Stimulated activated naive CD8-positive, alpha-beta T cell treated with anti-CD3 and anti-CD28 coated beads, Interleukin-15, amount 100 ng/mL, for 72 hours (primary cell): ENCODE measurements at places on chromosomes 1 and 21.

GRCh38 chr1:53025769-53026112 lies 36.3 kb upstream of the PODN start:
- no peak for DNase-seq

- DNase-seq = no peak
Observed at GRCh38 chr1:211894312-211894711, 63.7 kb upstream of the LPGAT1 start.

DNA sequence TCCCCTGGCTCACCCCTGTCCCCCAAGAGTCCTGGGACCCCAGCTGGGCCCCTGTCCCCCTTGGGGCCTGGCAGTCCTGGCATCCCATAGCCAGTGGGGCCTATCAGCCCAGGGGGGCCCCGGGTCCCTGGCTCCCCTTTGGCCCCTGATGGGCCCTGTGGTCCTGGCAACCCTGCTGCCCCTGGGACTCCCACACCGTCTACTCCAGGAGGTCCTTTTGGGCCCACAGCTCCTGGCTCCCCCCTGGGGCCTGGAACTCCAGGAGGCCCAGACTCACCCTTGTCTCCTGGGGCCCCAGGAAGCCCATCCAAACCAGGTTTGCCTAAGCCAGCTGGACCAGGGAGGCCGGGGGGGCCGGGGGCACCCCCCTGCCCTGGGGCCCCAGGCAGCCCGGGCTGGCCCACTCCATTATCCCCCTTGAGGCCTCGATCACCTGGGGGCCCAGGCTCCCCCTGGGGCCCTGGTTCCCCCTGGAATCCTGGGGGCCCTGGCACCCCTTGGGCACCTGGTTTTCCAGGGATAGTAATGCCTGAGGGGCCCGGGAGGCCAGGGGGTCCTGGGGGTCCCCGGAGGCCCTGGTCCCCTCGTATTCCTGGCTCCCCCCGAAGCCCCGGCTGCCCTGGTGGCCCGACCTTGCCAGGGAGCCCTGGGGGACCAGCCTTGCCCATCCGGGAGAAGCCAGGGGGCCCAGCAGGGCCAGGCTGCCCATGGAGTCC lies 10.1 kb downstream of the ADPRS start:
- no peak for DNase-seq

DNA sequence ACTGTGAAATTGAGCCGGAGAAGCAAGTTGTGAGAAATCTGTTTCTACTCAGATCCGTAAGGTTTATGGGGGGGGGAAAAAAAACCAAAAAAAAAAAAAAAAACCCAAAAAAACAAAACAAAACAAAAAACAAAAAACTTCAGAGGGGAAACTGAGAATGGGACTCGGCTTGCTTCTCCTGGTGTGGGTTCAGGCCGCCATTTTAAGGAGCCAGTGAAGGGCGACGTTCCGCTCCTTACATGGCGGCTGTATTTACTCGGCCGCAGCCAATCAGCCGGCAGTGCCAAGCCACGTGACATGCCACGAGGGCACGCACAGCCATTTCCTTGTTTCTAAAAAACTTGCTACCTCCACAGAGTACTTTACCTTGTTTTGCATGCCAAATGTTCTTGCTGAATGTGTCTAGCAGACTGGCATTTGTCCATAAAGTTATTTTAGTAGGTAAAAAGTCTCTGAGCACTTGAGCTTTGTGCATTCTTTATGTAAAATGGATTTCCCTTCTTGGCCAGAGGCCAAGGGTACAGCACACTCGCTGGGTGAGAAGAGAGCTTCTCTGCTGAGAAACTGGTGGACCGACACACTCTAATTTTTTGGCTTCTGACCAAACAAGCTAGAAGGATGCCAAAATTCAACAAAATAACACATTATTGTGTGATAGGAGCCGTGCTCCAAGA lies 101.8 kb downstream of the NFIA start:
- no peak for DNase-seq

GRCh38 chr1:111852261-111852721 lies 96.6 kb downstream of the DDX20 start:
- no peak for DNase-seq

- DNase-seq = no peak
Observed at GRCh38 chr1:56873213-56873612, 18.6 kb downstream of the C8A start.

GRCh38 chr1:79704067-79704466 lies 697.5 kb upstream of the ADGRL4 start:
- DNase-seq = no peak

- no peak for DNase-seq
Observed at GRCh38 chr1:27931759-27932158, 3.0 kb upstream of the SMPDL3B start.

DNA sequence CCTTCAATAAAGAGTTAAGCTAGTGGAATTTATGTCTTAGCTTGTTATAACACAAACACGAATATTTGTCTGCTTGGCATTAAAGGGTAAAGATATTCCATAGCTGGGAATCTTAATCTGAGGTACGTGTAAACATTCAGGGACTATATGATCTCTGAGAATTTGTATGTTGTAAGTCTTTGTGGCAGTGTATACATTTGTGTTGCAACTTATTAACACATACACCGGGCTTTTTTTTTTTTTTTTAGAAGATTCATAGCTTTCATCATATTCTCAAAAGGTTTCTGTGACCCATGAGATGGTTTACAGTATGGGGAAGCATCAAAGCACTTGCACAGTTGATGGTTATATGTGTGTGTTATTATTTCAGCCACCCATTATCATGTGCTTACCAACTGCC lies 3.0 kb downstream of the GGPS1 start:
- DNase-seq = no peak

DNA sequence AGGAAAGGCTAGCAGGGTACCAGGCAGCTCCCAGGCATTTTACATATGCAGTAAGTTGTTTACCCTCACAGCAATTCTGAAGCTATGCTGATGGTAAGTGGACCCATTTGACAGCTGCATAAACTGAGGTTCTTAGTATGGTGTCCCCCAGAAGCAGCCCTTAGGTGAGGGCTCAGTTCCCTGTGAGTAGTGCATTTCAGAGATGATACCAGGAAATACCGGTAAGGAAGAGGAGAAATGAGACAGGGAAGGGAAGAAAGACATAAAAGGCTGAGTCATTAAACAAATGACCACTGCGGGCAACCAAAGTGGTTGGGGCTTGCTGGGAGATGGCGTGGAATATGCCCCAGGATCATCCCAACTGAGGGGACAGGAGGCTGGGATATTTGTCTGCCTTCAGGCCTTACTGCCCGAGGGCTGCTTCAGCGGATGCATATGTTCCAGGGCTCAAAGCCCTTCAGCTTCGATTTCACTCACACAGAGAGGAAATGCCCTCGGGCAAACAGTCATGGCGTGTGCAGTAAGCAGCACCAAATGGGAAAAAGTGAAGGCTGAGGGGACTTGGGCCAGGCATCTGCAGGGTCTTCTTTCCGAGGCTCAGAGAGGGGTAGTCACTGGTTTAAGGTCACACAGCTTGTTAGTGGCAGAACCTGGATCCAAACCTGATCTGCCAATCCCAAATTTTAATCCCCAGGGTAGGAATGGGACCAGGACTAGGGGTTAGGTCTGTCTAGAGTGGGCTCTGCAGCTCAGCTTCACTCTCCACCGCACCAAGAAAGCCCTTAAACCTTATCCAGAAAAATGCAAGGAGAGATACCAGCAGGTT lies 133.7 kb upstream of the RUNX3 start:
- no peak for DNase-seq

DNA sequence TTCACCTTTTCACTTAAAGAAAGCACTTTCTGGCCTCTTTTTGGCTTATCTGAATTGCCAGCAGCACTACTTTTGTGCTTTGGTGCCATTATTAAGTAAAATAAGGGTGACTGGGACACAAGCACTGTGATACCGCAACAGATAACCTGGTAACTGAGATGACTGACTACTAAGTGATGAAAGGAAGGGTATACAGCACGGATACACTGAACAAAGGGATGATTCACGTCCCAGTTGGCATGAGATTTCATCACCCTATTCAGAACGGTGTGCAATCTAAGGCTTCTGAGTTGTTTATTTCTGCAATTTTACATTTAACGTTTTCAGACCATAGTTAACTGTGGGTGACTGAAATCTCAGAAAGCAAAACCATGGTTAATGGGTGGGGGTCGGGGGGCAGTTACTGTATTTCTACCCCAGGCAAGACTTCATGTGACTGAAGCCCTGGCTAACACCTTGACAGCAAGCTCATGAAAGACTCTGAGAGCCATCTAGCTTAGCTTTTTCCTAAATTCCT lies 102.8 kb downstream of the CLIC6 start:
- no peak for DNase-seq

DNA sequence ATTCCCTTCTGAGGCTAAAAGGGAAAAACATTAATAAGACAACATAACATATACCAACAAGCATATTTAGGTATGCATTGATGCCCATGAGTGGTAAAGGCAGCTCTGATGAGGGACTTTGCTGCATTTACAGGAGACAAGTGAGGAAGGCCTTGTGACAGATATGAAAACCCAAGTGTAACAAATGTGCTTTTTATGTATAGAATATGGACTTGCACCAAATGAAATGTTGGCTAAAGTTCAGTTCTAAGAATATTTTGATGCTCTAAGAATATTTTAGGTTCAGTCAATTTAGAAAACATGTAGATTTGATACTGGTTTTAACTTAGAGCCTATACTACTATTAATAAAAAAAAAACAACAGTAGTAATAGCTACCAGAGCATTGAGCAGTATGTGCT lies 424.7 kb downstream of the LMO4 start:
- DNase-seq = no peak

DNA sequence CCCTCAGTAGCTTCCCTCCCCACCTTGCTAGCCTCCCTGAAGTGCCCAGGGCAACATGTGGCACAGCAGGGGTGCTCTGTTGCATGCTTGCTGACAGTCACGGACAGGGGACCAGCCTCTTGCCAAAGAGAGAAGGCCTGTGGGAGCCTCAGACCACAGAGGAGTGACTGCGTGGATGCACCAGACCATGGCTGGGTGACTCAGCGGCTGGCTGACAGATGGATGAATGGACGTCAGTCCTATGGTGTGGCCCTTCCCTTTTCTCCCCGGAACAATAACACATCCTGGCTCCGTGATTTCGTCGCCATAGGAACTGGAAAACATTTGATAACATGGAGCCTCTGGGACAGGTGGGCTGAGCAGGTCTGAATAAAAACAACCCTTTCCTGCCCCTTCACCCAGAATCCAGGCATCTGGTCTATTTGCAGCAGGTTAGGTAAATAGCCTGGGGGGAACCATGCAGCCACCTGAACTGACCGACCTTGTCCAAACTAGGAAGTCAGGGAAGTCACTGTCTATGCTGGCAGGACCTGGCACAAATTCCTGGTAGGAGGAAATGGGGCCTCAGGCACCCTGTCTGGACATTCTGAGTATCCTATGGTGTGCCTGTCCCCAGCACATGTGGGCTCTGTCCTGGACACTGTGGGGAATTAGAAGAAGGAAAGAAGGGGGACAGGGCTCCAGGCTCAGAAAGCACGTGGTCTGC lies 53.3 kb downstream of the NENF start:
- no peak for DNase-seq

GRCh38 chr21:42468491-42469131 lies 27.4 kb downstream of the RSPH1 start:
- no peak for DNase-seq
